ENCODE measurements at places on chromosomes 16 and 17.

GRCh38 chr16:80976946-80977345 is 29.7 kb downstream of the CMC2 start:
- no peak for DNase-seq

GRCh38 chr16:28882551-28883160 is 4.4 kb downstream of the ATP2A1 start:
- DNase-seq: no peak

- no peak for DNase-seq
These were observed 11.7 kb downstream of the SMPD3 start for GRCh38 chr16:68436581-68436980.

DNA sequence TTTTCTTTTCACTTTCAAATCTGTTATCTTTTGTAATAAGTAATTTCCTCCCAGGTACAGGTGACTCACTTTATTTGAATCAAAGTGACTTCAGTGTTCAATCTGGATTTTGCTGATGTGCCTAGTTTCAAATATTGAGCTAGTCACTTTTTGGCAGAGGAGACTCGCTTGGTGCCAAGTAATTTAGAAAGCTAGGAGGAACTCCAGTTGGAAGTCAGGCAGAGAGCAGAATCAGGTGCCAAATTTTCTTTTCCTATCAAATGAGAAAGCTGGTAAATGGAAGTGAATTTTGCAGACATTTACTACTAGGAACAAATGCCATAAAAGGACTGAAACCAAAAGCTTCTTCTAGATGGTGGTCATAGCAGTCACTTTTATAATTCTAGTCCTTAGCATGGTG is 656.0 kb upstream of the KIF2B start:
- no peak for DNase-seq
